OCI-LY7 (cell line): ENCODE measurements at places on chromosomes 7 and 10. TPM values are rescaled to one million over a fixed set of nuclear protein-coding genes. Genes with fewer than 3 reads are reported as not detected.

CCSER2 gene
- 30.1 and 33.3 TPM in 2 replicates for total RNA-seq

GRCh38 chr10:93390306-93391090 is 91.6 kb downstream of the MYOF start:
- no peak for DNase-seq

ZNF425 gene
- total RNA-seq, result 1.1 and 1.6 TPM in 2 replicates

- DNase-seq, result no peak
Measured at GRCh38 chr7:47104206-47104549, 477.7 kb downstream of the TNS3 start.

PNLIPRP1 gene
- total RNA-seq, result not detected in 2 replicates
